ENCODE measurements at places on chromosomes 11 and 22.

DNA sequence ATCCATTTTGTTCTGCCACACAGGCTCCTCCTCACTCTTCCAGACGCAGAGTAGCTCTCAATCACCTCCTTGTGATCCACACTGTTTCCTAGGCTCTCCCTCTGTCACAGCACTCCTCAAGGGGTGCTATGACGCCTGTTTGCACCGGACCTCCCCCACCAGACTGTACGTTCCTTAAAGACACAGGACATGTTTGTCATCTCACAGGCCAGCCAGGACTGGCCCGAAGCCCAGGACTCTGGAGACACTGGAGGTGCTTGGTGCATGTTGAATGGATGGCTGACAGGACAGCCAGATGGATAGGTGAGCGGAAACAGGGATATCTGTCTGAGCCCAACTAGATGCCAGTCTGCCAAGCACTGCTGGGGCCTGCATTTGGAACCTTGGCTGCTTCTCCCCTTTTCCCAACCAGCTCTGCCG is 13.6 kb downstream of the PLA2G6 start:
- no peak for DNase-seq

- no peak for DNase-seq
These were observed 150.7 kb downstream of the BLID start for GRCh38 chr11:121965330-121965729.

DNA sequence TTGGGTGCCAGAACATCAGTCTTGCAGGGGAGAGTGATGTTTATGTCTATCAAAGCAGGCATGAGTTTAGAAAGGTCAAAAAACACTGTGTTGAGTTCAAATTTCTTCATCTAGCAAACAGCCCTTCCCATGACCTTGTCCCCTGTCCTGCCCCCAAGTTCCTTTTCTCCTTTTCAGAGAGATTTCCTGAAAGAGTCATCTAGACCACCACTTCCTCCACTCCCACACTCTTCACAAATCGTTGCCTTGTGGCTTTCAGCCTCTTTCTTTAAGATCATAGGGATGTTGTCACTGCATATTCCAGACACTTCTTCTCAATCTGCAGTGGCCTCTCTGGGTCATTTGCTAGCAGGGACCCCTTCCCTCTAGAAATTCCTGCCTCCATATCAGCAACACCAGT is 290.5 kb downstream of the TENM4 start:
- no peak for DNase-seq

GRCh38 chr11:106091480-106092123 is 14.1 kb downstream of the AASDHPPT start:
- no peak for DNase-seq

DNA sequence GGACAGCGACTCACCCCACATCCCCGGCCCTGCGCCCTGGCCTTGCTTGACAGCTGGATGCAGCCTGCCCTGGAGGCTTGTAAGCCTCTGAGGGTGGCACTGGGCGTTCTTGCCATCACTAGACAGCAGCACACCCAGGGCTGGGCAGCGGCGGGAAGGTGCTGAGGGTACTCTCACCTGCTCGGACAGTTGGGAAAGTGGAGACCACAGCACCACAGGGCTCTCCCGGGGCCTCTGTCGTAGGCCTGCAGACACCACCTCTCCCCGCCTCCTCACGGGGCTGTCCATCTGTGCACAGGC is 18.8 kb upstream of the BRSK2 start:
- no peak for DNase-seq

GRCh38 chr11:117010808-117011540 is 87.3 kb downstream of the SIK3 start:
- DNase-seq, result no peak

- DNase-seq, result no peak
These were observed 19.2 kb upstream of the FNBP4 start for GRCh38 chr11:47786373-47786772.

- no peak for DNase-seq
These were observed 34.9 kb upstream of the TRPC6 start for GRCh38 chr11:101618709-101619108.

- DNase-seq, result no peak
These were observed 14.8 kb downstream of the CDC42BPG start for GRCh38 chr11:64829536-64830251.

GRCh38 chr22:39345231-39345630 is 4.6 kb upstream of the SYNGR1 start:
- DNase-seq, result no peak

DNA sequence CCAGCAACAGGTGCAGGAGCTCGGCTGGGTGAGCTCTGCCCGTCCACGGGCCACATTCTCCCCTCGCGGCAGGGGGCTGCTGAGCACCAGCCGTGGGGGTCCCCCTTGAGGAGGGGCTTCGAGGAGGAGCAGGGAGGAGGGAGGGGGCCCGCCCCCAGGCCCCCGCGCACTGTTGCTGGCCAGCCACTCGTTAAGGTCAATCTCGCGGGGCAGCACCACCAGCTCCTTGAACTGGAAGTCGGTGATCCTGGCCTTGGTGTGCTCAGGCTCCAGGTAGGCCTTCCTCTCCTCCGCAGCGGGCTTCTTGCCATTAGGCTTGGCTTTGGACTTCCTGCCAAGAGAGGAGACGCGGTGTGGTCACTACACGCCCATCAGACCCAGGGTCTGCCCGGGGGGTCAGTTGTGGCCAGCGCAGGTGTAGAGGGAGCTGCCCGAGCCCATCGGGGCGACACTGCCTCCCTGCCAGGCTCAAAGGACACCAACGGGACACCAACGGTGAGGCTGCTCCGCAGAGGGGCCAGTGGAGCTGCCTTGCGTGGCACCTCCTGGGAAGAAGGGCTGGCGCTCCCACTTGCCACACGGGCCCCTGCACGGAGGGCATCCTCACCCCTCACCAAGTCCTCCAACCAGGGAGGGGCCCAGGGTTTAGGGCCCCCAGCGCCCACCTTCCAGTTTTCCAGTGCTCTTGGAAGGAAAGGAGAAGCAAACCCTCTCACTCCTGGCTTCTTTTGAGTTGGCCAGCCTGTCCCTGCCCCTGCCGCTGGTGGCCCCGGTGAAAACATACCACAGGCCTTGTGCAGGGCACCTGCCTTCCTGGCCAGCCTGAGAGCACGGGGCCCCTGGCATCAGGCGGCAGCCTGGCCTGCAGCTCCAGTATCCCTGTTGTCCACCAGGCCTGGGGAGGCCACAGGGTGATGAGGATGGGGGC is 5.8 kb downstream of the MOB2 start:
- no peak for DNase-seq

- DNase-seq, result no peak
These were observed 77.1 kb upstream of the FIBIN start for GRCh38 chr11:26916805-26917204.

GRCh38 chr11:110294509-110294908 is 1.9 kb downstream of the RDX start:
- DNase-seq, result no peak

GRCh38 chr11:60477035-60477445 is 15.5 kb upstream of the MS4A12 start:
- DNase-seq, result no peak

GRCh38 chr11:35721651-35722282 is 59.2 kb downstream of the TRIM44 start:
- DNase-seq, result no peak

GRCh38 chr11:108369064-108369463 is 98.3 kb downstream of the C11orf65 start:
- DNase-seq, result no peak

- DNase-seq, result no peak
These were observed 48.8 kb downstream of the ASCL2 start for GRCh38 chr11:2221591-2221990.

DNA sequence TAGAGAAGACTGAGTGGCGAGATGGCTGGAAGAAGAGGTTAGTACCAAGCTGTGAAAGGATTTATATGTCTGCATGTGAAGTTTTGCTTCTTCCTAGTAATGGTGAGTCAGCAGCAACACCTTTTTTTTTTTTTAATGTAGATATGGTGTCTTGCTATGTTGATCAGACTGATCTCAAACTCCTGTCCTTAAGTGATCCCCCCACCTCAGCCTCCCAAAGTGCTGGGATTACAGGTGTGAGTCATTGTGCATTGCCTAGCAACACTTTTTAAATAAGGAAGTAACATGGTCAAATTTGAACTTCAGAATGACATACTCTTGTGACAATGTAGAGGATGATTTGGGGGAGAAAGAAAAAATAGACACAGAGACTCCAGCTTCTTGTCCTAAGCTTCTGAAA is 6.5 kb upstream of the CSTPP1 start:
- DNase-seq, result no peak

GRCh38 chr11:113448316-113448677 is 26.9 kb downstream of the DRD2 start:
- no peak for DNase-seq

GRCh38 chr11:86726118-86726753 is 53.8 kb upstream of the ME3 start:
- no peak for DNase-seq

GRCh38 chr11:70761094-70761907 is 363.0 kb downstream of the CTTN start:
- DNase-seq, result no peak

GRCh38 chr11:83427501-83427900 is 141.3 kb upstream of the CCDC90B start:
- no peak for DNase-seq

DNA sequence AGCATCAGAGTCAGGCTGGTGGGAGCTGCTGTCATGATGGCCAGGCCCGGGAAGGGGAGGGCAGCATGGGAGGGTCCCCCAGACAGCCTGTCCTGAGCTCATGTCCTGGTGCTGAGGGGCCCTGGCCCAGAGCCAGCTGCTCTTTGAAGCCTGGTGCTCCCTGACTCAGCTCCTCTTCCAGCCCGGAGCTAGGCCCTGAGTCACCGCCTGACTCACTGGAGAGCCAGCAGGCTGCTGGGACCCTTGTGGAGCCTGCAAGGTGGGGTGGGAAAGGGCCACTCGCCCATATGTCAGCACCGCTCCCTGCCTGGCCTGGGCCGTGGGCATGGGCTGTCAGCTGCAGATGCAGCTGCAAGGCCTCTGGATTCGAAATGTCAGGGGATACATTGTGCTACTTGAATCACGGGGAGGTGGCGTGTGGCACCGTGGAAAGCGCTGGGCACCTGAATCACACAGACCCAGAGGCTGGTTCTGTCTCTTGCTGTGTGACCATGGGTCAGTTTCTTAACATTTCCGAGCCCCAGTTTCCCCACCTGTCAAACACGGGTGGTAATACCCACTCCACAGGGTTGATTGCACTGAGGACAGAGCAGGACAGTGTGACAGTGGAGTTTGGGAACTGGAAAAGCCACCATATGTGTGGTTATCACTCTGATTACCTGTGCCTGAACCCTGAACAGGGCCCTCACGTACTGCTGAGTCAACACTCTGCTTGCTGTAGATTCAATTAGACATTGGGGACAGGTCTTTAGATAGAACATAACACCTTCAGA is 4.4 kb downstream of the CACNA1I start:
- DNase-seq, result no peak

GRCh38 chr22:46629291-46629690 is 9.1 kb downstream of the GRAMD4 start:
- no peak for DNase-seq

- no peak for DNase-seq
These were observed 51.1 kb upstream of the JAM3 start for GRCh38 chr11:134017511-134018430.

DNA sequence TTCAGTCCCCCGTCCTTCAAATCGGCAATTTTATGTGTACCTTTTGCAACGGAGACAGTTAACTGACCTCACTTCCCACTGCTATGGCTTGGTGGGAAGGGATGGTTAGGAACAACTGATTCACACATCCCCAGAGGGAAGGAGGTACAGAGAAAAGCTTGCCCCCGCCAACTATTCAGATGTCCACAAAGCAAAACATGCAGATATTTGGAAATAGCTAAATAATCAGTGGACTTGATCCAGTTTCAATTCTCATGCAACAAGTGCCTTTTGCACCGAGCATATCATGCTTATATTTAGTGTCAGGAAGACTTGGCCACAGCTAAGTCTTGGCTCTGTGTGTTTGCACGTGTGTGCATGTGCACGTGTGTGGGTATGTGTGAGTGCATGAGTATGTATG is 144.6 kb downstream of the SNX19 start:
- no peak for DNase-seq

GRCh38 chr22:22913989-22914388 is 26.4 kb downstream of the IGLL5 start:
- DNase-seq, result no peak

DNA sequence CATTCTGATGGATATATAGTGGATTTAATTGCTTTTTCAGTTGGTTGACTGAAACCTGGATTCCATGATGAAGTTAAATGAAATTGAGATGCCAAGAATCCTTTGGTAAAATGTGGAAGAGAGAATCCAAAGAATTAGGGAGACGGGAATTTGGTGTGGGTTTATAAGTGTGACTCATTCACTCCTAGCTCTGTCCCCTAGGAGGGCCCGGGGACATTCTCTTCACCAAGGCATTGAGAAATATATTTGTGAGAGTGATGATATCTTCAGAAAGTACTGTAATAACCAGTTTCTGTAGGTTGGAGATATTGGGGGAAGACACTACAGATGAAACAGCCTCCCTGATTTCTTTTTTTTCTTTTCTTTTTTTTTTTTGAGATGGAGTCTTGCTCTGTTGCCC is 13.6 kb upstream of the PHOX2A start:
- no peak for DNase-seq

- DNase-seq, result no peak
These were observed 83.9 kb downstream of the OR5AK2 start for GRCh38 chr11:57072640-57073039.

DNA sequence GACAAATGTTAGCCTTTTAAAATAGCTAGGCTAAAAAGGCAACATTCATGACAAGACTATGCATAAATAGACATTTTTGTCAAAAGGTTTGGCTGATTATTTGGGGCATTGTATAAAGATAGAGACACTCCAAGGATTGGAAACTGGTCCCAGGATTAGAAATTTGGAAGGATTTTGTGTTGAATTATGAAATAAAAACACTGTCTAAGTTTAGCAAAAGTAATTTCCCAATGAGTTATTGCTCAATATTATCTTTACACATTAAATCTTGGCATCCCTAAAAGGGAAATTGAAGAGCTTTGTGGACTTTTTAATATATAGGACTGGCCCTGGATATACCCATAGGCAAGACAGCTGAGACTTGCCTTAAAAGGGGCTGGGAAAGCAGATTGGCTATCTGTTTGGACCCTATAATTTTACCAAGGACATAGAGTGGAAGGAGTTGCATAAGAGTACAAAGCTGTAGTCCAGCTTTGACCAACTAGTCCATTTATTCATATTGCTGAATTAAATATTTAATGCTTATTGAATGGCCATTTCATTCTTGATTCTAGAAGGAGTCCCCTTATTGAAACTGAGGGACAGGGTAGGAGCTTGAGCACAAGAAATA is 382.7 kb downstream of the METTL15 start:
- no peak for DNase-seq

DNA sequence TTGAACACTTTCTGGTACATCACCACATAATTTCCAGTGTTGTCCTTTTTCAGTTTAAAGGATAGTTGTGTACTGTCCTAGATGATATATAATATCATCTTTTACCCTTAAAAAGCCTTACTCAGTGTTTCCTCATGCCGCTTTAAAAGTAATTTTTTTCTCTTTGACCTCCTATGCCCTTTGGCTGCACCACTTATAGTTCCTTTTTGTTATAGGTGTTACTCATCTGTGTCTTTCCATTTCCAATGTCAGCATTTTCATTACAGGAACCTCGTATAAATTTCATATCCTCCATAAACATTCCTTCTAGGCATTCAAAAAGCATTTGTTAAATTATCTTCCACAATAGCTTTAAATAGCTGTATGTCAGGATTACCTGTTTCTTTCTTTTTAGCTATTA is 40.8 kb downstream of the USP47 start:
- no peak for DNase-seq

Data from CD4-positive, alpha-beta T cell treated with Interleukin-6 at 100 ng/mL for 8 hours (primary cell).